ENCODE measurements at places on chromosomes 16 and 17.

- DNase-seq, result no peak
These were observed 9.2 kb upstream of the CCL22 start for GRCh38 chr16:57349212-57350031.

GRCh38 chr17:80876950-80877728, 114.5 kb upstream of the CHMP6 start:
- DNase-seq, result no peak

DNA sequence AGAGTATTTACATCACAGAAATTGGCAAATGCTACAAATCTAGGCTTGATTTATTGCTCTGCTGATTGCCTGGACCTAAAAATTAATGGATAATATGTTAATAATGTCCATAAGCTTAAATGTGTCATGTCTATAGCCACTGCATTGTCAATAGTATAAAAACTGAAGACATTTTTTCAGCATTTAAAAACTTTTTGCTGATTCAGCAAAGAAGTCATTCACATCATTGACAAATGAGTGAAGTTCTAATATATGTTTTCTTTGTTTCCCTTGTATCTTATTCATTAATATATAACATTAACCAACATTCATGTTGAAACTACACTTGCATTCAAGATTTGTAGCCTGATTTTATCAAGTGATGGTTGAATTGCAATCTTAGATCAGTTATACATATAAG, 214.7 kb upstream of the XYLT1 start:
- DNase-seq, result no peak

DNA sequence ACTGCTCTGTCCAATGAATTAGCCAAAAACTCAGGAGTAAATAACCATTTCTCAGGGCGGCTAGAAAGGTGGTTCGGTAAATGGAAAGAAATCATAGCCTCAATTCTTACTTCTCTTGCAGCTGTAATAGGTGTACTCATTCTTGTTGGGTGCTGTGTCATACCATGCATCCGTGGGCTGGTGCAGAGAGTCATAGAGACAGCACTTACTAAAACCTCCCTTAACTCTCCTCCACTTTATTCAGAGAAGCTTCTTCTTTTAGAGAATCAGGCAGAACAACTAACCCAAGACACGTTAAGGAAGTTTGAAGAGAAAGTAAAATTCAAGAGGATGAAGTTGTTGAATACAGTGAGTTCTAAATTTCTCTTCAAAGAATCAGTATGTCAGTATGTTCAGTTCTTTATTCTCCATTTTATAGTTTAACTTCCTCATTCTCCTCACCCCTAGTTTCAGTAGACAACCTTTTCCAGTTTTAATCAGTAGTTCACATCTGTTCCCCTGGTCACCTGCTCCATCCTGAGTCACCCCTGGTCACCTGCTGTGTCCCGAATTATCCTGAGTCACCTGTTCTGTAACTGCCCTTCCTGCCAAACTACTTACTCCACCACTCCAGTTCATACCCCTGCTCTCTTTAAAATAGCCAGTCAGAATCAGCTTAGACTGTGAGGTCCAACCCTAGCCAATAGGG, 85.9 kb downstream of the EMP2 start:
- no peak for DNase-seq

- DNase-seq, result no peak
These were observed 146.3 kb upstream of the TBX2 start for GRCh38 chr17:61253362-61253761.

- DNase-seq, result peak; percentile 35
These were observed 14.0 kb downstream of the NR1D1 start for GRCh38 chr17:40086150-40087044.

DNA sequence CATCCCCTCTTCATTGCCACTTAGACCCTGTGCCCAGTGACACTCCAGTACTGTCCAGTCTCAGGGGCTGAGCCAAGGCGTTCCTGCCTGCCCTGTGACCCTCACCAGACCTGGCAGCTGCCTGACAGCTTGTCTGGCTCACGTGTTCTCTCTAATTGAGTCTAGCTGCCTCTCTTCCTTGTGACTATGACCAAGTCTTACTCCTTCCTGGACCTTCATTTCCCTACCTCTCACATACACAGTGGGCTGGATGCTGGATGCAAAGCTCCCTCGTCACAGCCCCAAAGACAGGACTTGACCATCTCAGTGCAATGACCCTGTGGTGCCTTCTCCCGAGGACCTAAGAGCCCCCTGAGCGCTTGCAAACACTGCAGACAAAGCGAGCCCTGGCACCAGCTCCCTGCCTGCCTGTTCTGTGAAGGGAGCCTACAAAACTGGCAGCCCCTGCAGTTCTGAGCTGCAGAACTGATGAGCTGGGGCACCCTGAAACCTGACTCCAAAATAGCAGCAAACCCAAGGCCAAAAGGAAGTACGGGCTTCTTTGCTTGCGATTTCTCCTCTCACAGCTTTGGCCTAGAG, 1.7 kb downstream of the DEXI start:
- no peak for DNase-seq

DNA sequence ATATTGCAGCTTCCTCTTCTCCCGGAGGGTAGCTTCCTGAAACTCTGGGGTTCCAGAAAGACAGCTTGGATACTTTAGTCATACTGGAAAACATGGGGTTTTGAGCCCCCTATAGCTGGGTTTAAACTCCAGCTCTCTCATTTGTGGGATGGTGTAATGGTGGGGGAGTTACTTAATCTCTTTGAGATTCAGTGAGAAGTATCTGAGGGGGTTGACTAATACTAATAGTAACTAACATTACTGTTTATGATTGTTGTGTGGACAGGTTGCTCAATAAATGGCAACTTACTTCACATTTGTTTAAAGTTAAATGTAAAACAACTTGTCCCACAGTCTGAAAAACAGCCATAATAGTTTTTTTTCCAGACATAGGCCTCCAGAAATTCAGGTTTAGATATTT, 5.1 kb upstream of the SUZ12 start:
- DNase-seq, result no peak

DNA sequence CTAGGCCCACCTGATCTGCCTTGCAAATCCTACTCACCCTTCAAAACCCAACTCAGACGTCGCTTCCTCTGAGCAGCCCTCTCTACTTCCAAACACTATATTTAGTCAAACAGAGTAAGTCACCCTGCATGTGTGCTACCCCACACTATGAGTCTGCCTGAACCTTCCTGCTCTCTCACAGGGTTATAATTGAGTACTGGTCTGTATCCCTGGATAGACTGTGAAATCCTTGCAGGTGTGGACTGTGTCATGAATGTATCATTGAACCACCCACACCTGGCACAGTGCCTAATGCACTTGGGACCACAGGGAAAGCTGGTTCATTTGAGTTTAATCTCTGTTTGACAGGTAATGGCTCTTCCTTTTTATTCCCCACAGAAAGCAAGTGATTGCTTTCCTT, 3.4 kb downstream of the FBXO39 start:
- DNase-seq, result no peak

GRCh38 chr17:77468897-77469296, 328.1 kb downstream of the SEC14L1 start:
- no peak for DNase-seq

GRCh38 chr16:85986931-85987749, 88.2 kb downstream of the IRF8 start:
- no peak for DNase-seq

DNA sequence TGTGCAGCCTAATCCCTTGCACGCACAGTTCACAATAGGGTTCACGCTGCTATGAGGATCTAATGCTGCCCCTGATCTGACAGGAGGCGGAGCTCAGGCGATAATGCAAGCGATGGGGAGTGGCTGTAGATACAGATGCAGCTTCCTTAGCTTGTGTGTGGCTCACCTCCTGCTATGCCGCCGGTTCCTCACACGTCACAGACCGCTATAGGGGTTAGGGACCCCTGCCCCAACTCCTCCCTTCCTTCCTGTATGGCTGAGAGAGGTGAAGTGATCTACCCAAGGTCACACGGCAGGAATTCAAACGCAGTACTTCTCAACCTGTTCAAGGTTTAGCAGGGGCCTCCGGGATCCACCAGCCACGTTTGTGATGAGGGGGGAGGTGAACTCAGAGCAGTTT, 13.4 kb upstream of the PLLP start:
- no peak for DNase-seq

- no peak for DNase-seq
These were observed 13.6 kb upstream of the NKD1 start for GRCh38 chr16:50534556-50534955.
